RPMI8226 (cell line): ENCODE measurements at places on chromosomes 1 and 21.

- DNase-seq = no peak
These were observed 1.6 kb downstream of the STPG1 start for GRCh38 chr1:24411963-24412362.

- no peak for DNase-seq
These were observed 23.7 kb downstream of the MRPL39 start for GRCh38 chr21:25583370-25584130.

GRCh38 chr1:119549719-119550132, 42.7 kb downstream of the HSD3B1 start:
- peak; percentile 64 for DNase-seq

DNA sequence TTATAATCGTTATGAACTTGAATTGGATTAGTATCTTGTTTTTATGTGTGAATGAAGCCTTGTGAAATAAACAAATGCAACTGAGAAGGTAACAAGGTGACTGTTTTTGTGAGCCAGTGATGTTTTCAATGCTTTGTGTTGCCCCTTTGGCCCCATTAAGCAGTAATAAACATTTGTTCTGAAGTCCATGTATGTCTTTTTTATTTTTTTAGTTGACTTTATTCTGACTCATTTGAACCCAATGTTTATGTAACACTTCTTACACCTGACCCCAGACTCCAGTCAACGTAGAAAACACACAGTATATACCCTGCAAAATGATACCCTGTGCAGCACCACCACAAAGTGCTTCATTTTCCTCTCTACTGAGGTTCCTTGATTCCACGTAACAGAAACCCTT, 4.6 kb upstream of the CACYBP start:
- DNase-seq = no peak

DNA sequence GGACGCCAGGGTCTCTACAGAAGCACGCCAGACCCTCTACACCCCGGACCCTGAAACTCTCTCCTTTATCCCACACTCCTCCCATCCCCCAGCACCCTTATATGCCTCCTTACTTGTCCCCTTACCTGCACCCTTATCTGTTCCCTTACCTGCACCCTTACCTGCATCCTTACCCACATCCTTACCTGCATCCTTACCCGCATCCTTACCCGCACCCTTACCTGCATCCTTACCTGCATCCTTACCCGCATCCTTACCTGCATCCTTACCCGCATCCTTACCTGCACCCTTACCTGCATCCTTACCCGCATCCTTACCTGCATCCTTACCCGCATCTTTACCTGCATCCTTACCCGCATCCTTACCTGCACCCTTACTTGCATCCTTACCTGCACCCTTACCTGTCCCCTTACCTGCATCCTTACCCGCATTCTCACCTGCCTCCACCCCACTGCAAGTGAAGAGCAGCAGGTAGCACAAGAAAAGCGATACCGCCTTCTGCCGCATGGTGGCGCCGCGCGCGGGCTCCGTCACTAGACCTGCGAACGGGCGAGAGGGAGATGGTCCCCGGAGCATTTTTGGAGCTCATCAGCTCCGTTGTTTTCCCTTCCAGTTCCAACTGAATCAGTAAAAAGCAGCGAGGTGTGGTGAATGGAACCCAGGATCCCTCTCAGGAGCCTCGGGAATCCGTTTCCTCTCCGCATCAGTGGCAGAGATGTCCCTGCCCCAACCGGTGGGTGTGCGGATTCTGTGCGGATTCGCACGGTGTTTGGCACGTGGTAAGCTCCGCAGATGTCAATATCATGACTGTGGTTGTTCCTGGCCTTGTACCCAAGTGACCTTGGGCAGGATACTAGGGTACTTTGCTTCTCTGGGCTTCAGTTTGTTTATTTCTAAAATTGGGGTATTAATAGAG, 2.9 kb downstream of the IFI6 start:
- peak; percentile 81 for DNase-seq

- DNase-seq = no peak
These were observed 488.6 kb upstream of the RGS18 start for GRCh38 chr1:191669629-191670028.

DNA sequence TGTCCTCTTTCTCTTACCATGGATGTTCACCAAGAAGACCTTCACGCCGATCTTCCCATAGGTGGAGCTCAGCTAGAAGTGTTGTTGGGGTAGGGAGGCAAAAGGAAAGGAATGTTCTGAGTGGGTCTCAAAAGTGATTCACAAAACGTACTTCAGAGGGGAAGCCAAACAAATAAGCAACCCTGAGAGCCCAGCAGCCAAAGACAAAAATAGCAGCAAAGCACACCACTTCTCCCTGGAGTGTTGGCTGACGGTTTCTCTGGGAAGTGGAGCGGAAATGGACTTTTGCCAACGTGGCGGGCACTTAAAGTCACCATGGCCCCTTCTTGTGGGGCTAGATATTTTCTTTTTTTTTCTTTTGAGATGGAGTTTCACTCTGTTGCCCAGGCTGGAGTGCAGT, 23.1 kb downstream of the SLC26A9 start:
- no peak for DNase-seq

DNA sequence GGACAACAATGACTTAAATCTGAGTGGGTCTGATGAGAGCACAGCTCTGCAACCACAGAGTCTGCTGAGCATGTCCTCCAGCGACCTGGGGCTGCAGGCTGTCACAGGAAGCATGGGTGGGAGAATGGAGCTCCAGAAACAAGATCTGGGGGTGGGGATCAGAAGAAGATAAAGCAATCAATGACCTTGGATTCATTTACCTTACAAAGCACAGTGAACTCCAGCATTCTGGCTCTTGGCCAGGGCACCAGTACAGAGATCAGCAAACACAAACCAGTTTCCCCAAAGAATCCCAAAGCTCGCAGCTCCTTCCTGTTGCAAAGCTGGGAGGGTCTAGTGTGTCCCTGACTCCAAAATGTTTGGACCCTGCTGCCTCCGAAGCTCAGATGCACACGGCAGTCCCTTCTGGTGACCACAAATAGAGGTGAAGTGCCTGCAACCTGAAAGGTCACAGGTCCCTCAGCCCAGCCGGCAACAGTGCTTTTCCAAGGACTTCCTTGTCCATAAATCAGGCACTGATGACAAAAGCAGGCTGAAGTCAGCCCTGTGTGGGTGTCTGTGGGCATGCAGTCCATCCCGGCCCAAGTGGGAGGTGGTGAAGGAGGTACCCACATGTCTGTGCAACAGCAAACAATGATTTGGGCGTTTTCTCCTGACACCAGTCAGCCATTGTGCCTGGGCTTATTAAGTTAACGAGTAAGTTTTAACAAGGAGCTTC, 76.1 kb downstream of the SH3BGR start:
- no peak for DNase-seq

DNA sequence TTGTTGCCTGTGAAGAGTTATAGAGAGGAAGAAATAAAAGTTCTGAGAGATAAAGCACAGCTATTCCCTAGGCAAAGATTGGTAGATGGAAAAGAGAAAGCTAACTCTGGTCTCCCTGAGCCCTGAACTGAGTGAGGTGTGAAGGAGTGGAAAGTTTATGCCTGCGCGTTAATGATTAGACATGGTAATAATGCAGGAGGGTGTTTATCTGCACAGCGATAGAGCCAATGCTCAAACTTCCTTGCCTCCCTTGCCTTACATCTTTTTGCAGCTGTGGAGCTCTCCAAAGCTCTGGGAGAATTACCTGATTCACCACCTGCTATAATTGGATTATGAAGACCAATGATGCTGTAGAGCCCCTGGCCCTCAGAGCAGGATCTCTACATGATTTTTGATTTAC, 32.8 kb upstream of the CHRM3 start:
- DNase-seq = no peak

DNA sequence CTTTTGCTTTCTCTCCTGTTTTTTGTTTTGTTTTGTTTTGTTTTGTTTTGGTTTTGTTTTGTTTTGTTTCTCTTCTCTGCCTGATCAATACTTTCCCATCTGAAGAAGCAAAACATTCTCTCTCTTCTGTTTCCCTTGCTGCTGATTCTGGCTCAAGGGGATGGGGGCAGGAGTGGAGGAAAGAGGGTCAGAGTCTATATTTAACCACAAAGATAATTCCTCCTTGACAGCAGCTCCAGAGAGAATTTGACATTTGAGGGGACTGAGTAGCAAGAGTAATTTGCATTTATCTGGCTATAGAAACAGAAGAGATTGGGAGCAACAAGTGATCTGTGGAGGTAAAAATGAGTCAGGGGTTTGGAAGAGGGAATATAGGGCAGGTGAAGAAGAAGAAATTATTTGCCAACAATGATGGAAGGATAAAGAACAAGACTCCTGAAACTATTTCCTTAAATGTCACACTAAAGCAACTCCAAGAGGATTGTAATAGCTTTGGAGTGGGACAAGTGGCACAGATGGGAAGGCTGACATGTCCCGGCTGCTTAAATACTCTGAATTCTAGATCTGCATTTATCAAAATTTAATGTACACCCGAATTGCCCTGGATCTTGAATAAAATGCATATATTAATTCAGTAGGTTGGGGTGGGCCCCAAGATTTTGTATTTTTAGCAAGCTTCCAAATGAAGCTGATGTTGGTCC, 349.3 kb upstream of the PLXNA2 start:
- DNase-seq = no peak

GRCh38 chr1:56429288-56429687, 150.1 kb downstream of the PLPP3 start:
- DNase-seq = no peak

GRCh38 chr1:221939607-221940006, 197.7 kb upstream of the DUSP10 start:
- peak; percentile 93 for DNase-seq
